IPS DF 6.9 (cell line): ENCODE measurements at places on chromosomes 7 and 10.
A peak's percentile ranks its signal among the peaks of the same experiment; 100 is the strongest.

DNA sequence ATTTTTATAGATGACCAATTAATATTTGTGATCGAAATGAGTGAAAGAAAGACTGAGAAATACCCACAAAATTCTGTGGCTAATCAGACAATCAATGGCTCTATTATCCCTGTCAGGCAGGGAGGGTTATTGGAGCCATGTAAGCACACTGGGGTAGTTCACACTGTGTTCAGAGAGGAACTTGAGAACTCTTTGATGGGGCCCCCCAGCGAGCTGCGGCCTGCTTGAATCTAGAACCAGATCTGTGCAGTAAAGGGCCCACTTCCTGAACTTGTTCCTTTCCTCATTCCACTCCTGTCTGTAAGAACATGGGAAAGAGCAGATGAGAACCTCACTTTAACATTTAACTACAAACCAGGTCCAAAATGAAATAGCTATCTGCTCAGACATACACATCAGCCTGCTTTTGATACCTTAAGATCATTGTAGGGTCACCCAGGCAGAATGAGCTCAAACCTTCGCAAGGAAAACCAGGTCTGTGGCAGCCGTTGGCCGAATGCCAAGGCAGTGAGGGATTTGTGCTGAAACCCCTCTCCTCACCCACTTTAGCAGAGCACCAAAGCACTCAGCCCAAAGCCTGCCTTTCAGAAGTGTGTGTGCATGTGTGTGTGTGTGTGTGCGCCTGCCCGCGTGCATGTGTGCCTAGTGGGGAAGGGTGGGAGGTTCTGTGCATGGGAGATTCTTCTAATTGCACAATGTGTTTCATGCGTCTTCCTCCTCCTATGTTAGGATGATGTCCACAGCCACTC, 365.6 kb upstream of the MGMT start:
- DNase-seq = no peak

GRCh38 chr7:17638727-17639126, 301.6 kb downstream of the SNX13 start:
- no peak for DNase-seq

- DNase-seq = no peak
These were observed 31.1 kb upstream of the TOMM7 start for GRCh38 chr7:22853674-22854157.

DNA sequence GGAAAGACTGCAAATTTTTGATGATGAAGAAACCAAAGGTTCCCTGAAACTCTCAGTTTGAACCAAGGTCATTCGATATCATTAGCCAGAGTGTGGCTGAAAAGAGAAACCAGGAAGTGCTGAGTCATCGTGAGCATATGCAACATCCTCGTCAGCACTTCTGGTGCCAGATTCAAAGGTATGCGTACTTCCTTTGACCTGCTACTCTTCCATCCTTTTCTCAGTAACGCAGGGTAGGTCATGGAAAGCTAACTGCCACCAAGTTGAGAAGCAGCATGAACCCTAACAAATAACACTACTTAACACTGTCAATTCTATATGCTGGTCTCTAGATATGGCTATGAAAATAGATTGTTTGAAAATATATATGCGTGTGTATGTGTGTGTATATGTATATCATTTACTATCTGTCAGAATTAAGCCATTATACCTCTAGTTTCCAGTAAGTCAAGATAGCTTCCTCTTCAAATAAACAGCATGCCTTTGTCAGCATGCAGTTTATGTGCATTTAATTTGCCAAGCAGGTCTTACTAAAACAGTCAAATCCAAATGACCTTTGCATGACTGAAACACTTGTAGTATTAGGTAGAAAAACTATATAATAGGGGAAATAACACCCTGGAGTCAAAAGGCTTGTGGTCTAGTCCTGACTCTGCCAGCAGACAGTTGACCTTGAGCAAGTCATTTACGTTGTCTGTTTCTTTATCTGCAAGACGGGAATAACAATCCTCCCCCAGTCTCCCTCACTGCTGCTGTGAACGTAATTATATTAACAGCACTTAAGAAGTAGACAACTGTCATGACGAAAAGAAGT, 26.4 kb downstream of the CDK6 start:
- no peak for DNase-seq

GRCh38 chr10:15201589-15202300, 33.3 kb upstream of the NMT2 start:
- DNase-seq = no peak

DNA sequence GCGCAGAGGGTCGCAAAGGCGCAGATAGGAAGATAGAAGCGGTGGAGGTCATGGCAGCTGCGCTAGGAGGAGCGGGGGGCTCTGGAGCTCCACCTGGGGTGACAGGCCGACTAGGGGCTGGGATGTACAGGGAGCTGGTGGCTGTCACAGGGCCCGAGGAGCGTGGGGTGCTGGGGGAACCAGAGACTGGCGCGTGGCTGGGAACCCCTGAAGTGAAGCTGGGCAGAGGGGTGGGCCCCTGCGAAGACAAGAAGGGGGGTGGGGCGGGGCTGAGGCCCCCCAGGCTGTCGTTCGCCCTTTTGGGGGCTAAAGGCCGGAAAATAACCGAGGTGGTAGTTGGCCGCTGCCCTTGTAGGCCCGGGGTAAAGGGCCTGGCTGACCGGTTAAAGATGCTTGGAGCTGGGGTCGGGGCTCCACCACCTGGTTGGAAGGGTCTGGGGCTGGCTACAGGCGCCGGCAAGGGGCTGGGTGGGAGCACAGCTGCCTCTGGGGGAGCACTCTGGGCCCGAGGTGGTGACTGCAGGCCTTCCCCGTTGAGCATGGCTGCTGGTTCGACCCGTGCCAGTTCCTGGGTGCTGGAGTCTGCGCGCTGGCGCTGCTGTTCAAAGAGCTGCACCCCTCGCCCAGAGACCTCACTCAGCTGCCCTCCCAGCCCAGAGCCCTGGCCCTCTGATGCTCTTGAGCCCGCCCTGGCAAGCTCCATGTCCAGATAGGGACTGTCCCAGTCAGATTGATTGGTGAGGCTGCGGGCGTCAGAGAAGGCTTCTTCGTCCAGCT, 6.8 kb upstream of the MYOZ1 start:
- no peak for DNase-seq

DNA sequence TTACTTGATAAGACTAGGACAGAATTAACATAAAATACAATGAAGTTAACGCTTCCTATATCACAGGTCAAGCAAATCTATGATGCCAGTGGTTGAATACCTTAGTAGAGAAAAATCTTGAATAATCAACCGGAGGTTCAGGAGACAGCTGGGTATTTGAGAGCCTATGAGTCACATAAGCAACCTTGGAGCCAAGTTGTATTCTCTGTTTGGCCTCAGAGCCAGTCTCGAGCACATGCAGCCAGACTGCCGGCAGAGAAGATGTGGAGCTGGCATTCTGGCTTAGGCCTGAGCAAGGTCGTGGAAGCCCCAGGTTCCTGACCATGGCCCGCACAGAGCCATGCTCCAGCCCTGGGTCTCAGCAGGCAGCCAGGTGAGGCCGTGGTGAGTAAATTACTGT, 90.3 kb downstream of the FAM204A start:
- DNase-seq = no peak

- DNase-seq = no peak
These were observed 82.5 kb upstream of the CREB5 start for GRCh38 chr7:28329661-28330363.

DNA sequence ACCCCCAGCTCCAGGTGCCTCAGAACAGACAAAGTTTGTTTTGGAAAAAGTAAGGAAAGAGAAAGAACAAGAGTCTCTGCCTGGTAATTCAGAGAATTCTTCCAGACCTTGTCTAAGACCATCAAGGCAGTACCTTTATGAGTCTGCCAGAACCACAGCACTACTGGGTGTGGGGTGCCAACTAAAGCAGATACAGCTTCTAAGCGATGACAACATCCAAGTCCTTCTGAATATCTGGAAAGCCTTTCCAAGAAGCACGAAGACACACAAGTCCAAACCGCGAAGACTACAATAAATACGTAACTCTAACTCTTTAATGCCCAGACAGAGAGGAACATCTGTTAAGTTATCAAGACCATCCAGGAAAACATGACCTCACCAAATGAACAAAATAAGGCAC, 94.3 kb downstream of the SIRT1 start:
- no peak for DNase-seq

GRCh38 chr7:34061149-34061548, 155.8 kb downstream of the BMPER start:
- no peak for DNase-seq

GRCh38 chr10:5199398-5199797, 2.8 kb downstream of the AKR1C4 start:
- peak; percentile 7 for DNase-seq

DNA sequence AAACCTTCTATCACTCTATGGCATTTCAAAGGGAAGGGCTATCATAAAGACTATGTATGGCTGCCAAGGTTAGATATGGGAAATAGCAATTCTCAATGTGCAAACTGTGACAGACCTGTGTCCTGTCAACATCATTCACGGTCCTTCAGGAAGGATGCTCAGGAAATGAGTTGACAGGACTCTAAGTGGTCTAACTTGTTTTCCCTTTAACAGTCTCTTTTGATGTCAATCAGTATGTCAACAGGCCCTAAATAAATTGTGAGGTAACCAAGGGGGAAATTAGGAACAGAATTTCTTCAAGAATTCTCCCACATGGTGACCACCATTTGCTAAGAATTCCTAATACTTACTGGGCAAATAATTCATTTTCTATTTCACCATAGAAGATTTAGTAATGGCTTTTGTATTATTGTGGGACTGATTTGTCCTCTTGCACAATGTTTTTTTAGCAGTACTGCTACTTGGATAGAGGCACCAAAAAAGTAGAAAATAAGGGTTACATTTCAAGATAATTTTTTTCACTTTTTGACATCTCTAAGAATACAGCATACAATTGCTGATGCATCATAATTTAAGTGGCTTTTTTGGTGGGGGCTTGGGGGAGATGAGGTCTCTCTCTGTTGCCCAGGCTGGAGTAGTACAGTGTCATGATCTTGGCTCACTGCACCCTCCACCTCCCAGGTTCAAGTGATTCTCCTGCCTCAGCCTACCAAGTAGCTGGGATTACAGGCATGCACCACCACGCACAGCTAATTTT, 275.8 kb downstream of the CACNA2D1 start:
- no peak for DNase-seq

DNA sequence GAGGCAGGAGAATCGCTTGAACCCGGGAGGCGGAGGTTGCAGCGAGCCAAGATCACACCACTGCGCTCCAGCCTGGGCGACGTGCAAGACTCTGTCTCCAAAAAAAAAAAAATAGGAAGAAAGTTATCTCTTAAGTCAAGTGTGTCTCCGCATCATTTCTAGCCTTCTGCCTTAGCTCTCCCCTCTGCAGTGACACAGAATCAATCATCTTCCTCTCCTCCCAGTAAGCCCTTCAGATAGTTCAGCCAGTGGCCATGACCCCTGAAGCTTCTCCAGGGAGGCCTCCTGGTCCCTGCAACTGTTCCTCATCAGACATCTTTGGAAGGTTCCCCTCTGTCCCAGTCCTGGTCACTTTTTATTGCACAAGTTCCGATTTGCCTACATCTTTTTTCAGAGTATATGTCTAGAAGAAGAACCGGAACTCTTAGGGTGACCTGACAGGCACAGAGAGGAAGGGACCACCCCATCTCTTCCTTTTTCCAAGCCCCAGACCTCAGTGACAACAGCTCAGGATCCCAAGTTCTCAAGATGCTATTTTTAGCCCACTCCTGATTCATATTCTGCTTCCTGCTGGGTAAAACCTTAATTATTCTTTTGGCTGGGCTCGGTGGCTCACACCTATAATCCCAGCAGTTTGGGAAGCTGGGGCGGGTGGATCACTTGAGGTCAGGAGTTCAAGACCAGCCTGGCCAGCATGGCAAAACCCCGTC, 6.6 kb upstream of the RHBDD2 start:
- no peak for DNase-seq

GRCh38 chr10:35523670-35524225, 81.4 kb upstream of the GJD4 start:
- no peak for DNase-seq

DNA sequence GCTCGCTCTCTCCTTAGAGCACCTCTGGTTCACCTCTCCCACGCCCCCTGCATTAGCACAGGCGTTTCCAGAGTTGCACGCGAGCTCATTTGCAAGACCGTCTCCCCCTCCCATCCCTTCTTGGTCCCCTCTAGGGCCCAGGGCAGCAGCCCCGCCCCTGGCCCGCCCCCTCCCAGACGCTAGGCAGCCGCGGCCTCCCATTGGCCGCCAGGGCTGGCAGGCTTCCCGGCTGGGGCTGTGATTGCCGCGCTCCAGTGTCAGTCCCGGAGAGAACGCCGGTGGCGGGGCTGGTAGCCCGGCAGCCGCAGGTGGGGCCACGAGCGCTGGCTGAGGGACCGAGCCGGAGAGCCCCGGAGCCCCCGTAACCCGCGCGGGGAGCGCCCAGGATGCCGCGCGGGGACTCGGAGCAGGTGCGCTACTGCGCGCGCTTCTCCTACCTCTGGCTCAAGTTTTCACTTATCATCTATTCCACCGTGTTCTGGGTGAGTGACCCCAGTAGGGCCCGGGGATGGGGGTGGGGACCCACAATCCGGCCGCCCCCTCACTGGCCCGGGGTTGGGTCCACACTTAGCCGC, at the start of gene TSPAN15:
TSS of gene TSPAN15 (plus strand) at position 257 of the 575 bp plus-strand sequence. CDS start at position 387, 130 bp downstream.
- DNase-seq = peak; percentile 88

- DNase-seq = no peak
These were observed 109.1 kb downstream of the POLL start for GRCh38 chr10:101478956-101479355.

GRCh38 chr7:6480323-6480660, 32.5 kb upstream of the DAGLB start:
- DNase-seq = no peak
